Right cardiac atrium (tissue), 5 donors: ENCODE measurements at places on chromosomes 16 and 17. TPM values are rescaled to one million over a fixed set of nuclear protein-coding genes. Genes with fewer than 3 reads are reported as not detected.

DNA sequence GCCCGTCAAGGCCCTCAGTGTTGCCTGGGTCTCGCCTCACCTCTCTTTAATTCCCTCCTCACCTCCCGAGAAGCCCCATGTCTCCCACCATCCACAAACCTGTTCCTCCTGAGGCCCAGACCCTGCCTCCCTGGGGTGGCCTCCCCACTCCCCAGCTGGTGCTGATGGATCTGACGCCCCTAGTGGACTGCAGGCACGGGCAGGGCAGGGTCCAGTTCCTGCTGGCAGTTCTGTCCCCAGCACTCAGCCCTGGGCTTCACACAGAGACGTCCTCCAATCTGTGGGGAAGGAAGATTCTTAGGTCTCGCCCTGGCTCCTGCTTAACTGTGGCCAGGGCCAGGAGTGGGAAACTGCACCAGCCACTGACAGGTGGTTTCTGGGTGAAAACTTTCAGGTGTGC, 108.8 kb downstream of the AMFR start:
- peak; percentile 38 for DNase-seq

DNA sequence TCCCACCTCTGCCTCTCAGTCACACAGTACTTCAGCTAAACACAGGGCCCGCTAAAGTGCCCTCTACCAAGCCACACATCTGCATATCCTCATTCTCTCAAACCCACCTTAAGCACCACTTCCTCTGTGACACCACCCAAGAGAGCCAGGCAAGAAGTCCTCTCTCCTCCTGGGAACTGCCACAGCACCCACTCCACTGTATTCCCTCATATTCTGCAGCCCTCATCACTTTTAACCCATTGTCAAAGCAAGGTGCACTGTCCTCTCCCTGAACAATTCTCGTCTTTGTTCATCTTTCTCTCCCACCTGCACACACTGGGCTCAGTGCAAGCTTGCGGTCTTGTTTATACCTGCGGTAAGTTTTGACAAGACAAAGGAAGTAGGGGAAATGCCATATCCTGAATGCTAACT, 13.6 kb downstream of the CHD9 start:
- DNase-seq = no peak

The TP53TG3 gene
- total RNA-seq = not detected

DNA sequence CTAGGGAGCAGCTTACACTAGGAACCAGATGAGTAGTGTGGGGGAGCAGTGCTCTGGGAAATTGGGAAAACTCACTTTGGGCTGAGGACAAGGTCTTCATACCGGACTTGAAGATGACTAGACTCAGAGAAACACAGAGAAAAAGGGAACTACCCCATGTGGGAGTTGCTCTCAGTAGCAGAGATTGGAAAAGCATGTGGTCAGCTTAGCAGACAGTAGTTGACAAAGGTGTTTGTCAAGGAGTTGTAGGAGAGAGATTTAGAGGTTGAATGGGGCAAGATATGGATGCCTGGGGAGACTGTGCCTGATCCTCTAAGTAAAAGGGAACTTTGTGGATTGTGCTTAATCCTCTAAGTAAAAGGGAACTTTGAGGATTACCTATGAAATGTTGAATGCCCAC, 194.5 kb upstream of the COX10 start:
- DNase-seq = no peak

The HOXB4 gene
- total RNA-seq = 0.61 TPM

DNA sequence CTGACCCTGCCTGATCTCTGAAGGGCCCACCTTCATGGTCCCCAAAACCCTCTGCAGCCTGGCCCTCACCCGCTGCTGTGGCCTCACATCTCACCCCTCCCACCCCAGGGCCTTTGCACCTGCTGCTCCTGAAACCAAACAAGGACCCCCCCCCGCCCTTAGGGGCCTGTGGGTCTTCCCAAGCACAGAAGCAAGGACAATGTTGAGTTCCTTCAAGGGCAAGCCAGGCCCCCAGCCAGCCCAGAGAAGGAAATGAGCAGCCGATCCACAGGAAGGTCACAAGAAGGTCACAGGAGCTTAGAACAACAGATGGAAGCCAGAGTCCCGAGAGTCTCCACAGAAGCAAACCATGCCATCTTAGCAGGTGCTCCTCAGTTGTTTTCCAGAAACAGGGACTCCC, 493 bp upstream of the PDE6G start:
- DNase-seq = no peak

- DNase-seq = no peak
Observed at GRCh38 chr16:14509055-14509454, 121.0 kb downstream of the PARN start.

GRCh38 chr16:50769-51591, 2.4 kb downstream of the POLR3K start:
- no peak for DNase-seq

- peak; percentile 75 for DNase-seq
Observed at GRCh38 chr16:22188595-22189442, 17.3 kb upstream of the EEF2K start.

The CLEC18A gene
- 0.36 TPM for total RNA-seq

The CCDC78 gene
- total RNA-seq = 0.36 TPM

- peak; percentile 32 for DNase-seq
Observed at GRCh38 chr17:45428931-45429338, 3.7 kb downstream of the ARHGAP27 start.

DNA sequence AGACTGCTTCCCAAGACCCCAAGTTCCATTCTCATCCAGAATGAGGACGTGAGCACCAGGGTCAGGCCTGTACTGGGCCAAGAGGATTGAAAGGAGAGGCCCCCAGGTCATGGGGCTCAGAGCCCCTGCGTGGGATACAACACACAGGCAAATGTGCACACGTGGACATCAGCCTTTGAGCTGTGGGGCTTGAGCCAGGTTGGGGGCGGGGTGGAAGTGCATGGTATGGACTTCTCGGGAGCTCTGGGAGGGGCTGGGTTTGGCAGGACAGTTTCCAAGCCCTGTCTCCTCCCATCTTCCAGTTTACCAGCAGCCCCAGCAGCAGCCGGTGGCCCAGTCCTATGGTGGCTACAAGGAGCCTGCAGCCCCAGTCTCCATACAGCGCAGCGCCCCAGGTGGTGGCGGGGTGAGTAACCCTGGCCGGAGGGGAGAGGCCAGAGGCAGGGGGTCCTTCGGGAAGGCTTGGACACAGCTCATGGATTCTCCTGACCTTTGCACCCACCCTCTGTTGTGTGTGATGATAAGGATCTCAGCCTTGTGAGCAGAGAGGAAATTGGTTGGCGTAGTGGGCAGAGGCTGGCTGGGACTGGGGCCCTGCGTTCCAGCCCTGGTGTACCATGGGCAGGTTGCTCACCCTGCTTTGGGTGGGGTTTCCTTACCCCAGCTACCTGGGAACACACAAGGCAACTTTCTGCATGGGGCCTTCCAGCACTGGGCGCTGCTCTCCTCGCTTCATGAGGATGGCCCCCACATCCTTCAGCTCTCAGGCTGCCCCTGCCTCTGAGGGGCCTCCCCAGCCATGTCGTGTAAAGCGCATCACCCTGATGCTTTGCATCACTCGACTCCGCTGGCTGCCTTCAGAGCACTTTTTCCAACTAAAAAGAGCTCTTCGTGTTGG, 10.4 kb upstream of the LASP1NB start:
- peak; percentile 48 for DNase-seq

DNA sequence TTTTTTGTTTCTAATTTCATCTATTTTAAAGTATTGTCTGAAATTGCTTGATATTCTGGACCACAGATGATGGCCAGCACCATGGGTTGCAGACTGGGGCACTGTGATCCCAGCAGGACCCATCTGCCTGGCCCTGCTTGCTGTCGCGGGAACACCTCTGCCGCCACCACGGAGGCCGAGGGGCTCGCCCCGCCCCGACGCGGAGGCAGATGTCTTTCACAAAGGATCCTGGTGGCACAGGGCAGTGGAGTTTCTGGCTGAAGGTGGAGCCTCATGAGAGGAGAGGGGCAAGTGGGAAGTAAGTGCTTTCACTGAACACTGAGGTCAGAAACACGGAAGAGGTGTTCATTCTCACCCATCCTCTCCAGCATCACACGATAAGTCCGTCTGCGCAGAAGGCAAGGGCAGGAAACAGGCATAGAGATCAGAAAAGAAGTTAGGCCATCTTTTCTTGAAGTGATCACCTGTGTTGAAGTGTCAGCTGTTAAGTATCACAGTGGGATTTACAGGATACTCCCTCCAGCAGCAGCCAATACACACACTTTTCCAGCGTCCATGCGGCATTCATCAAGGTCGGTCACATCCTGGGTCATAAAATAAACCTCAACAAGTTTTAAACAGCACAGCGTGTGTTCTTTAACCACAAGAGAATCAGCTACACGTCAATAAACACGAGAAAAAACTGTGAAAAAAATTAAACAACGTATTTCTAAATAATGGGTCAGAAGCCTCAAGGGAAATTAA, 194.5 kb downstream of the RPTOR start:
- DNase-seq = no peak

DNA sequence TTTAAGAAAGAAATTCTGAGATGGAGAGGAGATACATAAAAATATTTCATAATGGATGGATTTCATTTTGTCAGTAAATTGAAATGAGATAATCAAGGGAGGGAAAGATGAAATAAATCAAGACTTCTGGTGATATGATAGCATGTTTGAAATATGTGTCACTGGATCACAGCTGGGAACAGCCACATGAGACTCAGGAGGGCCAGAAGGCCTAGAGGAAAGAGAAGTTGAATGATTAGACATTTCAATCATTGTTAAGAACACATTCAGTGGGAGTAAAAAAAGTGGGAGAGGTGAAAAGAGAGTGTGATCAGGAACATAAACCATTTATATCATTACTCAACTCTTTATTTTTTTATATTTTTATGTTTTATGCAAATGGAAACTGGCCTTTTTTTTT, 933.4 kb downstream of the KCNJ2 start:
- no peak for DNase-seq

The GINS2 gene
- total RNA-seq = 0.33 TPM

DNA sequence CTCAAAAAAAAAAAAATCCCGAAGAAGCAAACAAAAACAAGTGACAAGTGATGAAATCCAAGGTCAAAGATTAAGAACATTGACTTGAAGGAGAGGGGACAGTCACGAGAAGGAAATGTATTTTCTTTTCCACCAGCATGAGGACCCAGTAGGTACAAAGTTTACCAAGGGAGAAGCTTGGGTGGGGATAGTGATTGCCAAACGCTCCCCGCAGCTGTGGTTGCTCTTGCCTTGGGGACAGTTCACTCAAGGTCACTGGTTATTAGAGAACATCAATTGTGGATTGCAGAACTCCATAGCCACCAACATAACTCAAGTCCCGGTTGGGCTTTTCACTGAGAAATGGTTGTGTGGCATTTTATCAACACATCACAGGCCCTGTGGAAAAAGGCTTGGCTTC, 27.0 kb downstream of the RSL1D1 start:
- peak; percentile 40 for DNase-seq

The HBA2 gene
- total RNA-seq = 38.4 TPM

The SRL gene
- 343 TPM for total RNA-seq

GRCh38 chr17:8004899-8005298, 2.5 kb downstream of the GUCY2D start:
- no peak for DNase-seq

- peak; percentile 70 for DNase-seq
Observed at GRCh38 chr16:14559809-14560241, 70.2 kb downstream of the PARN start.

DNA sequence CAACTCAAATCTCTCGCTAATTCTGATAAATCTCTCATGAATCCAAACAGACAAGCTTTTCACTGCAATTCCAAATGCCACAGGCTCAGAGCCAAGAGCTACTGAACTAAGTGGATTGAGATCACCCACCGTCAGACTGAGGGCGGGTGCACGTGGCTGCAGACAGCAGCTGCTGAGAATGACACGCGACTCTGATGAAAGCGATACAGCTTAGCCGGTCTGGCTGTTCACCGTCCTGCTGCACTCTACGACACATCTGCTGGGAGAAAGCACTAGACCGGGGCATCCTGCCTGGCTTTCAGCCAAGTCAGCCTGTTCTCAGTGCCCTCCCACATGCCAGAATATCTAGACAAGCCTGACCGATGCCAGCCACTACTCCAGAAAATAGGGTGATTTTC, 42.6 kb downstream of the KLHDC4 start:
- DNase-seq = peak; percentile 82

DNA sequence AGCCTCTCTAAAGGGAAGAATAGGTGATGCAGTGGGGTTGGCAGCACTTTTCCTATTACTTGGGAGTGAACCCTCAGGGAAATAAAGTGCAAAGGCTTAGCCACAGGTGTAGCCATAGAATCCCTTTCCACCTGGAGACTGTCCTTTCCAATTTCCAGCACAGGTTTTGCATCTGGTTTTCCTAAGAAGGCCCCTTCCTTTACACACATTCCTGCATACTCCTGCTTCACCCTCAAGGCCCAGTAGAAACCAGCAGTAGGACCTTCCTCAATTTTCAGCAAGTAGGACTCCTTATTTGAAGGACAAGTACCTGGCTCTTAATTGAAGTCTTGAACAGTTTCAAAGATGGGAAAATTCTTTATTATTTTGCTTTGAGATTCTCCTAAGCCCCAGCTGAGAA, 171.8 kb upstream of the TBX2 start:
- no peak for DNase-seq
